CMK (cell line): ENCODE measurements at places on chromosomes 6 and 20.

DNA sequence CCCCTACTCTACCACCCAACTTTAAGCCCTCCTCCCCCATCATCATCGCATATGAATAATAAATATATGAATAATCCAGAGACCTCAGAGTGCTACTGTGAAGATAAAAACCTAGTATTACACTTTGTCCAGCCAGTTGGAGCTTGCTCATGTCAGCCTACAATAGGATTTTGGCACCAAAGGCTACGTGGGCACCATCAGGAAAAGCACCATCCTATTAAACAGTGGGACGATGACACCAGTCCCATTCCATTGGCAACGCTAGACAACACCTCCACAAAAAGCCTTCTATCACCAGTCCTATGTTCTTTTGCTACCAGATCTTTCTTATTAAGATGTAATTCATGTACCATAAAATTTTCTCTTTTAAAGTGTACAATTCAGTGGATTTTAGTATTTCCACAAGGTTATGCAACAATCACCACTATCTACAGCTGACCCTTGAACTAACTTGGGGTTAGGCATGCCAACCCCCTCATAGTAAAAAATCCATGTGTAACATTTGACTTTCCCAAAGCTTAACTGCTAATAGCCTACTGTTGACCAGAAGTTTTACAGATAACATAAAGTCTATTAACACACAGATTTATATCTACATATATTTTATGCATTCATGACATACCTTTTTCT, 41.1 kb downstream of the CNKSR3 start:
- no peak for DNase-seq

DNA sequence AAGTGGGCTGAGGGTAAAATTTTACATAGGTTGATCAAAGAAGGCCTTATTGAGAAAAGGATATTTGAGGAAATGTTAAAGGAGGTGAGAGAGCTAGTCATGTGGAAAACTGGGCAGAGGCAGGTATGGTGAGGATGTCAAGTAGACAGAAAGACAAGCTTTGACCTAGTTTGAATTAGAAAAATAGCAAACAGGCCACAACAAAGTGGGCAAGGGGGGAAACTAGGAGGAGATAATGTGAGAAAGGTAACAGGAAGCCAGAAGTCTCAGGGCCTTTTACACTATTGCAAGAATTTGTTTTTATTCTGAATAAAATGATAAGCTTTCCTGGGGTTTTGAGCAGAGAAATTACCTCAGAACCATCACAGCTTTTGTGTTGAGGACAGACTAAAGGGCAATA, 115.7 kb downstream of the RWDD2A start:
- DNase-seq = no peak

GRCh38 chr6:90870561-90870960, 283.7 kb upstream of the MAP3K7 start:
- no peak for DNase-seq

GRCh38 chr20:34365765-34366213, 2.7 kb downstream of the ITCH start:
- DNase-seq = peak; percentile 11

- DNase-seq = no peak
Measured at GRCh38 chr20:20366876-20367574, 879 bp upstream of the INSM1 start.

DNA sequence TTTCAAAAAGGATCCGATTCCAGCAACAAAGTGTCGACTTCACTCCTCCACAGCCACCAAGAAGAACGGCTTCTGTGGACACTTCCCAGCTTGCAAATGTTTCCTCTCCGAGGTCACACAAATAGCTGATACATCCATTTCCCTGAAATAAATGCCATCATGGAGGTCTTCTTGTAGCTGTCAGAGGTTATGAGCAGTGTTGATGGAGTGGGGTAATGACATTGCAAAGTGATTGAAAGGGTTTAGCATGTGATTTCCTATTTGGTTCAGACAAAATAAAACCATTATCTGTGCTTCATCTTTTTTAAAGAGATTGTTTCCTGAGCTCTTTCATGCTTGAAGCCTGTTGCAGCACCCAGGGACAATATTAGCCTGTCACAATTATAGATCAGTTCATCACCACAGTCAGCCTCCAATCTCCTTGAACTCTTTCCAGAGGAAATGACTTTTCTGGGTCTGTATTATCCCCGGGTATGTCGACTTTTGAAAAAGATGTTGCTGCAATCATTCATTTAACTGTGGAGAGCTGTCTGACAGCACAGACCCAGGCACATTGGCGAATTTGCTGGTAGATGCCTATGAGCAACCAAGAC, 16.9 kb upstream of the KIF16B start:
- DNase-seq = no peak

DNA sequence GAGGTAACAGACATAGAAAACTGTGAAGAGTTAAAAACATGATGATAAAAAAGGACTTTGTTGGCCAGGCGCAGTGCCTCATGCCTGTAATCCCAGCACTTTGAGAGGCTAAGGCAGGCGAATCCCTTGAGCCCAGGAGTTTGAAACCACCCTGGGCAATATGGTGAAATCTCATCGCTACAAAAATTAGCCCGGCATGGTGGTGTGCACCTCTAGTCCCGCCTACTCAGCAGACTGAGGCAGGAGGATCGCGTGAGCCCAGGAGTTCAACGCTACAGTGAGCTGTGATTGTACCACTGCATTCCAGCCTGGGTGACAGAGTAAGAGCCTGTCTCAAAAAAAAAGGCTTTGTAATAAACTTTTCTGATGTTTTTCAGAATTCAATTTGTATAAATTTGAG, 60.1 kb downstream of the GFOD1 start:
- no peak for DNase-seq

DNA sequence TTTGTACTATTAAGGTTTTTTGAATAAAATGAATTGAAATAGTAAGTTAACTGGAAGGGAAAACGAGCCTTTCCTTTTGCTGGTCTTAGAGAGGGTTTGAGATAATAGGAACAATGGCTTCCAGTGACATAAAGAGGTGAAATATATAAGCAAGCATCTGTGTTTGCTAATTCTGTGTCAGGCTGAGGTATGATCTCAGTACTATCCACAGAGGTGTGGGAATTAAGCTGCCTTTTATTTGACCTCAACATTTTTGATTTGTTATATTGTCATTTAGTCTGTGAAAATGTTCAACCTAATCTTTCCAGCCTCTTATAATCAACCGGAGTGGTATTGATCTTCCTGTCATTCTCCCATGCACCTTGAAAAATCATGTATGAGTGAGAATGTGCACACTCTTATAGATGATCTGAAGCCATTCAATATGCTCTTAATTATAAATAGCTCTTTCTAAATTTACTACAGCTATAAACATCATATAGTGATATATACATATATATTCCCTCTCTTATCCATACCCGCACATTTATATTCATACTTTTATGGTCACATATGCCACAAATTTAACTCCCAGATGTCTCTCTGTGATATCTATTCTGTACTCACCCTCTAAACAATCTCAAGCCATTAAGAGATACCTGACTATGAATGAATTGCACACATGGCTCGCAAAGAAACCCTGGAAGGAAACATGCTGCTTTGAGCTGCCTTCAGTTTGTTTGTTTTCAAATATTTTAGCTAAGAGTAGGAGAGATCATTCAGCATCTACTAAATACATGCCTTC, 754.7 kb upstream of the NRSN1 start:
- DNase-seq = no peak

DNA sequence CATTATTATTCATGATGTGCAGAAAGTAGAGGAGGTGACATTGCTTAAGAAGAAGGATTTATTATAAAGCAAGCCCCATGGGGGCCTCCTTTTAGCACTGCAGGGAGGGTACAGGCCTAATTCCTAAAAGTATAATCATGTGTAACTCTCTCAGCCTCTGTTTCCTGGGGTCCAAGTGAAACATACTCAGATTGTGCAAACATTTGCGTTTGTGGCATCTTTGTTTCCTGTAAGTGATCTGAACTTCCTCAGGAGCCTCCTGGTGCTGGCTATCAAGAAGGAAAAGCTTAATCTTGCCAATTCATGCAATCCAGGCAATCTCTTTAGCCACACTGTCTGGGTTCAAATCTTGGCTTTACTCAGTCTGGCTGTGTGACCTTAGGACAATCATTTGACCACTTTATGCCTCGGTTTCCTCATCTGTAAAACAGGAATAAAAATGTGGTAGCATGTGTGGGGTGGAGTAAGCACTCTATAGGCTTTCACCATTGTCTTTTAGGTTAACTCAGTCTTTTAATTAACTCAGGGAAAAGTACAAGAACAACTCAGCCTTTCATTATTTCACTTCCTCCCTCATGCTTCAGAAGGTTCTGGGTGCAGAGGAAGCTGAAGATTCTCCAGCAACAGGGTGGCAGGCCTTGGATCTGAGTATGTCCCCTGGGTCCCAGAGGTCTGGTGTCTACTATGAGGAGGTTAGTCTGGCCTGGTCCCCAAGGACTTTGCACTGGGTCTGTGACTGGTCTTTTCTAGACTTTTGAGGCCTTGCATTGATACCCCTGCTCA, 831 bp upstream of the SIRPB2 start:
- no peak for DNase-seq

DNA sequence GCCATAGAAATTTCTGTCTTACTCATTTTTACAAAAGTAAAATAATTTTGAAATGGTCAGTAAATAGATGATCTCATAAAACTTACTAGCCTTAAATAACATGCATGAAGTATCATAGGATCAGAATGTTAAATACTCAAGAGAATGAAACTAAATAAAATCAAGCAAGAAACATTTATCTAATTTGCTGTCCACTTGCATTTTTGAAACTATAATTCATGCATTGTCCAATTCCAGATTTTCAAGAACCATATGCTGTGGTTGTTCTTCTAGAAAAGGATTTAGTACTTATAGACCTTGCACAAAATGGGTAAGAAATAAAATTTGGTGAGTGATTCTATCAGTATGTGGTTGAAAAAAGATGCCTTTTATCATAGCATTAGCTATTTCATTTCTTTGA, 107.0 kb downstream of the STXBP5 start:
- no peak for DNase-seq

- no peak for DNase-seq
Measured at GRCh38 chr6:151109361-151109760, 130.4 kb upstream of the AKAP12 start.

GRCh38 chr20:49750611-49751396, 37.1 kb upstream of the B4GALT5 start:
- no peak for DNase-seq

- no peak for DNase-seq
Measured at GRCh38 chr6:48222241-48222640, 111.2 kb upstream of the PTCHD4 start.

DNA sequence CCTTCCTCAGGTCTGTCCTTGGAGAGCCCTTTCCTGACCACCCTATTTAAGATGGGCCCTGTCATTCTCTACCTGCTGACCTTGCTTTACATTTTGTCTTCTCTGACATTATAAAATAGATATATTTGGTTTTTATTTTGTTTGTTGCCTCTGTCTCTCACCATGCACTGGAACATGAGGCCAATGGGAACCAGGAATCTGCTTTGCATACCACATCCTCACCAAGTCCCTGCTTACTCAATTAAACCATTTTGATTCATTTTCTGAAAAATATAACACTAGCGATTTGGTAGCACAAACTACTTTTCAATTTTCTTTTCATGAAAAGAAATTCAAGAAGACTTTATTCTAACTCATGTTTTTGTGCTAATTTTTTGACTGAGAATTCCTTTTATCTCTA, 32.8 kb upstream of the POPDC3 start:
- DNase-seq = no peak

GRCh38 chr6:87408721-87409155, 966 bp downstream of the CFAP206 start:
- no peak for DNase-seq

DNA sequence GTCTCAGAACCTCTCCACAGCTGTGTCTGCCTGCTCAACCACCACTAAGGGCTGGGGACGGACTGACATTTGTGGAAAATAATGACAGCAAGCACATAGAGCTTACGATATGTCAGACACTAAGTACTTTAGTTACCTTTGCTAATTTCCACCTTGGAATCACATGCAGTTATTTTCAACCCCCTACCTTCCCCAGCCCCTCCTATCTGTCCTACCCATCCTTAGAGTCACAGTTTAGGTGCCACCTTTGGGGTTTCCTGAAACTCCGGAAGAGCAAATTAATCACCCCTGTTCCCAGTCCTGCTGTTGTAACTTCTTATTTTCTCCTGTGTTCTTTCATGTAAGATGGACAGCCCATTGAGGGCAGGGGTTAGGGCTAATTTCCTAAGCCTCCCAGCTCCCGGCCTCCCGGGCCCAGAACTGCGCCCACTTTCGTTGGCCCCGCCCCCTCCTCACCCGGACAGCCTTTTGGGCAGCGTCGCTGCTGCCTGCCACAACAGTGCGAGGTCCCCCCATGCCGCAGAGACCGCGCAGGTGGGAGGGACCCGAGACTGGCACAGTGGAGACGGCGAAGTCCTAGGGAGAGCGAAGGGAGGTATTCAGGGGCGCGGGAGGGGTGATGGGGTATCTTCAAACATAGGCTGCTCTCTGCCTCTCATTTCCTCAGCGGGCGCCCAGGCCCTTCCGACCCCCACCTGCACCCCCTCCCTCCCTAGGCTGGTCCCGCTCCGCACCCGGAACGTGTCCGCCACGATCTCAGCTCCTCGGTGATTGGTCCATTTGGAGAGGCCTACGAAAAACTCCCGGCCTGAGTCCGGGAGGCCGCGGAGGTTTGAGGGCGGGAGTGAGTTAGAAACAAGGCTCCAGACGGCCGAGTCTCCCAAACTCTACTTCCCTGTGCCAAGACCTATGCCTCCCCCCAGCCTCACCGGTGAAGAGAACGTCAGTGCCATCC, 1.1 kb downstream of the DDAH2 start:
- no peak for DNase-seq

- DNase-seq = no peak
Measured at GRCh38 chr6:141426400-141426980, 706.2 kb upstream of the GJE1 start.

- DNase-seq = no peak
Measured at GRCh38 chr20:57912227-57912582, 202.4 kb upstream of the PMEPA1 start.

GRCh38 chr6:157272372-157272771, 50.9 kb downstream of the TMEM242 start:
- DNase-seq = no peak

DNA sequence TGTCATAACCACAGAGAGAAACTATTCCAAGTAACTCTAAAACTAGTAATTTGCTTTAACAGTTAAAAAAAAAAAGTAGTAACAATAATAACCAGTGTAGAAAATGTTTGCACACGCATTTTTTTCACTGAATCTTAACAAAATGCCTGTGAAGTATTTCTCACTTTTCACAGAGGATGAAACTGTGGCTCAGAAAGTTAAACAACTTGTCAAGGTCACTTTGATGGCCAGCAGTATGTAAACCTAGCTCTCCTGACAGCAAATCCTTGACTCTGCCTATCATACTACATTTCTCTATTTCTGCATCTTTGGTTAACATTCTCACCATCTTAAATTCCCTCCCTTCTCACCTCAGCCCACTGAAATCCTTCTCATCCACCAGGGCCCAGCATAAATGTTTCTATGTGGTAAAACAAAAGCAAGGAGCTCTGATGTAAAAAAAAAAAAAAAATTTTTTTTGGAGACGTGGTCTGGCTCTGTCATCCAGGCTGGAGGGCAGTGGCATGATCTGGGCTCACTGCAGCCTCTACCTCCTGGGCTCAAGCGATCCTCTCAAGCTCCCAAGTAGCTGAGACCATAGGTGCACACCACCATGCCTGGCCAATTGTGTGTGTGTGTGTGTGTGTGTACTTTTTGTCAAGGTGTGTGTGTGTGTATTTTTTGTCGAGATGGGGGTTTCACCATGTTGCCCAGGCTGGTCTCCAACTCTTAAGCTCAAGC, 26.1 kb upstream of the ZC3H12D start:
- no peak for DNase-seq

GRCh38 chr6:16367571-16367970, 129.2 kb downstream of the GMPR start:
- no peak for DNase-seq

GRCh38 chr6:133503336-133503729, 262.2 kb downstream of the EYA4 start:
- no peak for DNase-seq

- DNase-seq = no peak
Measured at GRCh38 chr6:209432-210103, 82.7 kb upstream of the DUSP22 start.
